ENCODE measurements at places on chromosomes 1 and 21. TPM values are rescaled to one million over a fixed set of nuclear protein-coding genes. Genes with fewer than 3 reads are reported as not detected.

DNA sequence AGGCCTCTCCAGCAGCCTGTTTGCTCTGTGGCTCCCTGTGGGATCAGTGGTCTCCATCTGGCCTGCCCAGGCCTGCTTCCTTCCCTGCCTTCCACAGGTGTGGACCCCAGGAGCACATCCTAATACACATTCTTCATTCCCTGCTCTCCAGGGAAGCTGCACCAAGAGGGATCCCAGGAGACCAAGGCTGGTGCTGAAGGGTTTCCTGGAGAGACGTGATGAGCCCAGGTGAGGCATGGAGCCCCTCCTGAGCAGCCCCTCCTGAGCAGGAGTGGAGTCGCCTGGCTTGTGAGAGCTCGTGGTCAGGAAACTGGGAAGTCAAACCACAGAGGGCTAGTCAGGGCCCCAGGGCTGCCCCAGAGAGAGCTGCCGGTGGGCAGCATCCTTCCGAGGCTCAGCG, 561.4 kb downstream of the MATN1 start:
- no peak for DNase-seq

DNA sequence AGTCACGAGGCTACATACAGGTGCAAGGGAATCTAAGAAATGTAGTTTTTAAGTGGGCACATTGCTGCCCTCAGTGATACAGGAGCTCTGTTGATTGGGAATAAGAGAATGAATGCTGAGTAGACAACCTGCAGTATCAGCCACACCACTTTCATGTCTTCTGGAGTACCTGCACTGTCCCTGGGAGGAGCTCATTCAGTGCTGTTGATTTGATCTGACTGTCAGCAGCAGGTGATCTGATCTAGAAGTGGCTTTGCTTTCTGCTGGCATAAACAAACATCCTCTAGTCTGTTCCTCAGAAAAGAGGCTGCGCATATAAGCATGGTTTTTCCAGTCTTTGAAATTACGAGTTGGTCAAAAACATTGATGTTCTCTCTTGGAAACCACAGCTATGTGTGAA, 35.5 kb upstream of the LRRC52 start:
- DNase-seq, result no peak

The IL19 gene
- not detected for total RNA-seq

DNA sequence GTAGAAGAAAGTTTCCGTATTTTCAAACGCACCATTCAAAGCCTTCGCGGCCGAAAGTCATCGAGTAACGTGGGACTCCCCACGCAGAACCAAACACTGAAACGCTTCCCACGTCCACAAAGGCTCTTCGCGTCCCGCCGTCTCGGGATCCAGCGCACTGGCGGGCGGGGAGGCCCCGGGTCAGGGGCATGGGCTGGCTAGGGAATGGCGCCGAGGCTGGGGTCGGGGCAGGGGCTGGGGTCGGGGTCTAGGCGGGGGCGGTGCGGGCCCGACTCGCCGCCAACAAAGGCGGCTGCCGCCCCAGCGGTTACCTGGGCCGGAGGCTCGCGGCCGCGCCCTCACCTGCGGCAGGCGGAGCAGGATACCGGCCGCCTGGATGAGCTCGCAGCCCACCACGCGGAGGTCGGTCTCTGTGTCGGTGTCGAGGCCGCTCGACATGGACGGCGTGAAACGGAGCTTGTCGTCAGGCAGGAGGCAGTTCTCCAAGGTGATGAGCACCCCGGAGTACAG, 403 bp downstream of the CCNL2 start:
- DNase-seq, result no peak

- DNase-seq, result no peak
These were observed 61.3 kb upstream of the BACH1 start for GRCh38 chr21:29237110-29238052.

DNA sequence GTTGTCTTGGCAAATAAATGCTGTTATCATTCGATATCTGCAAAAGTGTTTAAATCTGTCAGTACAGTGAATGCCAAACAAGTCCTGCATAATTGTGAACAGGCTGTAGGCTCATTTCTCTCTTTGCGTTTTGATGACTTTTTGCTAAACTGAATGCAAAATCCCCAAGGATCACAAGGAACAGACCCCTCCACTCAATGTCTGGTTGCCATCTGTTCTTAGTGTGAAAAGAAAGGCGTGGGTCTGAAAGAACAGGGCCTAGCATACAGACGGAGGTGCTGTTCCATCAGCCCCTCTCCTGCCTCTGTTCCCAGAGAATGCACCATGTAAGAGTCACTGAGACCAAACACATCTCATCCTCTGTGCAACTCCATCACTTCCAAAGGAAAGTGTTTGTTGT, 40.4 kb downstream of the EIF2B3 start:
- DNase-seq, result no peak

The CGN gene
- total RNA-seq, result 2.0 TPM

DNA sequence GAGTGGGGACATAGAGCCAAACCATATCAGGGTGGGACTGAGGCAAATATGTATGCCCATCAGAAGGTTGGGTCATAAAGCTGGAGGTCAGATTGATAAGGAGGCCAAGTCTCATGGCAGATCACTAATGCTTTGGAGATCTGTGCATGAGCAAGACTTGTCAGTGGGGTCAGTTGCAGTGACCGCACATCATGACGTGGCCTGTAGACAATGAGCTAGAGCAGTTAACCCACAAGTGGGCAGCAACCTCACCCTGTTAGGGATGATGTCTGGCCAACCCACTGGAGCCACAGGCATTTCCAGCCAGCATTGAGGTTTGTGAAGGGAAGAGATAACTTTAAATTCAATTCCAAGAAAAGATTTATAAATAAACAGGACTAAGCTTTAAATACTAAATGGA, 66.7 kb downstream of the XCL1 start:
- no peak for DNase-seq

The SYT14 gene
- total RNA-seq, result 3.8 TPM

DNA sequence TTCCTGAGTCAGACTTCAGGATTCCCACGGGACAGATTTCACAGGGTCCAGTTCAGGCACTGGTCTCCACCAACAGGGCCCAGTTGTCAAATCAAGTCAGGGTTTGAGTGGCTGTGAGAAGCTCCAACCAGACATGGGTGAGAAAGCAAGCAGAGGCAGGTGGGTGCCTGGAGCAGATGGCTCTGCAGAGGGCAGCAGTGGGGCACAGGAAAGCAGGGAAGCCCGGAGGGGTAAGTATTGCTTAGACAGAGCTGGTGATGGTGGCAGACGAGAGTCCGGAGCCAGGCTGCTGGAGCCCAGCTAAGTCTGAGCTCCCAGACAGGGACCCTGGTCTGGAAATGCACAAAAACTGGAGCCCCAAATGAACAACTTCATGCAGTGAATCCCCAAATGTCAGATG, 40.4 kb downstream of the RIMS3 start:
- no peak for DNase-seq

The GFI1 gene
- 0.85 TPM for total RNA-seq

GRCh38 chr1:110580244-110580643, 25.9 kb downstream of the KCNA2 start:
- no peak for DNase-seq

GRCh38 chr21:38753114-38753513, 52.6 kb upstream of the ETS2 start:
- DNase-seq, result no peak

- DNase-seq, result no peak
These were observed 112.6 kb upstream of the B3GALT2 start for GRCh38 chr1:193299038-193299437.

DNA sequence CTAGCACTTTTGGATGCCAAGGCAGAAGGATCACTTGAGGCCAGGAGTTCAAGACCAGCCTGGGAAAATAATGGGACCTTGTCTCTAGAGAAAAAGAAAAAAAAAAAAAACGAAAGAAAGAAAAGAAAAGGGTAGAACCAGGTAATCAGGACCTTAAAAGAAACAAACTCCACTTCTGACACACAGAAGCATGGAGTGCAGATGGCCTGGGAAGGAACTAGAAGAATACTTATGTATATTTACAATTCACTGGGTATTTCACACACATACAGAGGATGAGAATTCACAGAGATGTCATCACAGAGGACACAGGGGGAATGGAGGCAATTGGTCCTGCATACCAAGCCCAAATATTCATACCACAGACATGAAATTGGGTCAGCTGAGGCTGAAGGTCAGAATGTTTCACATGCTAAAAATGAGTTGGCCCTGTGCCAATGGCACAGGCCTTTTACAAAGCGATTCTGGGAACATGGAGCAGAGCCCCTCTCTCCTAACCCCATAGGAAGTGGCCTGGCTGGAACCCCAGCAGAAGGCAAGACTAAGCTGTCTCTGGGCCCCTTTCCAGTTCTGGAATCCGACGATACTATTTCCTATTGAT, 4.4 kb downstream of the B4GALT3 start:
- no peak for DNase-seq

- no peak for DNase-seq
These were observed 39.2 kb downstream of the SIPA1L2 start for GRCh38 chr1:232590744-232591082.

DNA sequence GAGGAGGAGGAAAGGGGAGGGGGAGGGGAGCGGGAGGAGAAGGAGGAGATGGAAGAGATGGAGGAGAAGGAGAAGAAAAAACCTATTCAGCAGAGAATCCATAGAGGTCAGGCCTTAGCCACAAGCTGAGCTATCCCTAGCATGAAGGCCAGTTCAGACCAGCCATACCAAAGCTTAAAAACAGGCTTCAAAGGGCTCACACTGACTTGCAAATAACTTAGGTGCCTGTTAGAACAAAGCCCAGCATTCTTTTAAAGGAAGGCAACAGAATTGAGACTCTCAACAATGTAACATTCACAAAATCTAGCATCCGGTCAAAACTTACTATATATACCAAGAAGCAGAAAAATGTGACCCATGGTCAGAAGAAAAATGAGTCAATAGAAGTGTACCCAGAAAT, 43.6 kb upstream of the IFFO2 start:
- no peak for DNase-seq

- DNase-seq, result no peak
These were observed 241.4 kb downstream of the NFIA start for GRCh38 chr1:61323681-61324328.

- no peak for DNase-seq
These were observed 209.9 kb downstream of the ATG4C start for GRCh38 chr1:62993844-62994243.

- DNase-seq, result no peak
These were observed 3.1 kb downstream of the SLC41A1 start for GRCh38 chr1:205809942-205810345.

DNA sequence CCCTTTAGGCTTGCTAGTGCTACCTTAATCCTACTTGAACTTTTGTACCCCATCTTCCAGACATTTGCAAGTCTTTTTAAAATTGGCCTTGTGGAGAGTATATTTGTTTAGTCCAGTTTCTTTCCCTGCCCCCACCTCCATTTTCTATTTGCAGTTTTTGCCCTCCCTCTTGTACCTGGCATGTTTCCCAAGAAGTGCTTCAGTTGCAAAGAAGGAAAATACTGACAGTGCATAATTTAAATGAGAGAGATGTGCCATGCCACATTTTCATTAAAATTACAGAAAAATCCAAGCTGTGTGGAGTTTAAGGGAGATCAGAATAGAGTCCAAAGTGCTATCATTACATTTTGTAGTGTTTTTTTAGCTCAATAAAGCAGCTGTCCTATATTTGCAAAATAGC, 150.0 kb upstream of the ADGRL2 start:
- DNase-seq, result no peak

GRCh38 chr1:183515002-183515689, 42.8 kb downstream of the SMG7 start:
- DNase-seq, result no peak

Data from sciatic nerve (tissue), 2 donors.